Right atrium auricular region (tissue), 2 donors: ENCODE measurements at places on chromosomes 7 and 10. TPM values are rescaled to one million over a fixed set of nuclear protein-coding genes. Genes with fewer than 3 reads are reported as not detected.

DNA sequence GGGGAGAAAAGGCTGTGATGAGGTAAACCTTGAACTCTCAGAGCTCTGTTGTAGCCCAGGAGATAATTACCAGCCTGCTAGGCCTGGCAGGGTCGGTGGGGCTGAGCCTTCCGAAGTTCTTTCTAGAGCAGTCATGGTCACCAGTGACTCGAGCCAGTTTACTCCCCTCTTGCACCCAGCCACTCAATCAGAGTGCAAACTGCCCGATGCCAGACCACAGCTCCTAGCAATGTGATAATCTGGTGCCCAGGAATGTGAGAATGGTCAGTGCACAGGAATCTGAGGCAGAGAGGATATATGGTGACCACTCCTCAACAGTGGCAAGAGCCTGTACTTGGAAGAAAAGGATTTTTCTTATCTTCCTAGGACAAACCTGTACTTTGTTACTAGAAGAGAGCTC, 46.4 kb upstream of the KMT2E start:
- no peaks in the 10 kb centered on the region for H3K36me3 ChIP-seq
- peaks cover 41% of the 10 kb centered on the region for H3K4me1 ChIP-seq
- no peak overlapping the region for H3K4me3 ChIP-seq
- H3K27ac ChIP-seq: peak overlapping the region; percentile 26
- H3K27me3 ChIP-seq: no peaks in the 10 kb centered on the region
- DNase-seq: no peak

DNA sequence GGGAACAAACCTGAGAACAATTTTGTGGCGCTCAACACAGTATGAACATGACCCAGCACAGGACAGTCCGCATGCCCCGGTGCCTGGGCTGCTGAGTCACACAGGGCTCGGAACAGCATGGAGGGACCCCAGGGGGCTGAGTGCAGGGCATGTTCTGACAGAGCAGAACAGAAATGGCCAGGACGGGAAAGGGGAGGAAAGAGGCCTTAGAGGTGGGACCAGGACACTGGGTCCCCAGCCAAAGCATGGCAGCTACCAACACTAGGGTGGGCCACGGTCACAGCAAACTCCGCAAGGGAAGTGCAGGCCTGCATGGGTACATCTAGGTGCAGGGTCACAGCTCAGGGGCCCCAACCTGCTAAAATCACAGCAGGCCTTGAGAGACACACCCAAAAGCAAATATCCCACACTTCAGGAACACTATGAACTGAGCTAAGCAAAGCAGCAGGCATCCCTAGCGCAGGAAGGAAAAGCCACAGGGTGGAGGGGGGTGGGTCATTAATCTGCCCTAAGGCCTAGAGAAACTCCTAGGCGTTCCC, 5.6 kb downstream of the IMPDH1 start:
- no peak for DNase-seq
- no peak overlapping the region for H3K4me3 ChIP-seq
- peaks cover 21% of the 10 kb centered on the region for H3K36me3 ChIP-seq
- H3K27ac ChIP-seq: no peak overlapping the region
- no peaks in the 10 kb centered on the region for H3K4me1 ChIP-seq

GRCh38 chr10:24695452-24695851, 28.2 kb downstream of the ARHGAP21 start:
- H3K4me1 ChIP-seq: no peaks in the 10 kb centered on the region
- H3K27ac ChIP-seq: no peak overlapping the region
- no peak for DNase-seq
- H3K4me3 ChIP-seq: no peak overlapping the region
- H3K36me3 ChIP-seq: no peaks in the 10 kb centered on the region

DNA sequence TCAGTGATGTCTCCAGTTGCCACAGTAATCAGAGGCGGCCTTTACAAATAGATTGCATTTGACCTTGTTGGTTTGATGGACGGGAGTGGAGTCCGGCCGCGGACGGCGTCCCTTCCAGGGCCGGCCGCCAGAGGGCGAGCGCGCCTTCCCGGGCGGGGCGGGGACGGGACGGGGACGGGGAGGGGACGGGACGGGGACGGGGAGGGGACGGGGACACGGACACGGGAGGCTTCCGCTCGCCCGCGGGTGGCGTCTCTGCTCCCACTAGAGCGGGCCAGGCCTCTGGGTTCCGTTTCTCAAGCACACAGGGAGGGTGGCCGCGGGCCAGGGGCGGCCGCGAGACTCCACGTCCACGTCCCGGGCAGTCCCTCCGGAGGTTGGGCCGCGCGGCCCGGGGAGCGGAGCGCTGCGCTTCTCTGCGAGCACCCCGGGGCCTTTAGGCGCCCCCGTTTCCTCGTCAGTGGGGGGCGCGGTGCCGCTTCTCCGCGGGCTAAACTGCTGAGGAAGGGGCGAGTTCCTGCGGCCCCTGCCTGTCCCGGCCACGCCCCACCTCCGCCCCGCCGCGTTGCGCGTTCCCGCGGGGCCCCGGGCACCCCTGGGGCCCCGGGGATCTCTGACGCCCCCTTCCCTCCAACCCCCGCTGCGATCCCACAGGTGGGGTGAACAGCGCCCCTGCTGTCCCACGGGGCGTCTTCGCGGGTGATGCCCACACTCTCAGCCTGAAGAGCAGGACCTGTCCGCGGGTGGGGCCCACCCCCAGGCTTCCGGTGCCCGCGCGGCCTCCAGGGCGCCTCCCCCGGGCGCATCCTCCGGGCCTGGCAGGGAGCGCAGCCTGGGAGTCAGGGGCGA, 84.2 kb upstream of the MKI67 start:
- H3K27ac ChIP-seq: peak overlapping the region; percentile 65
- no peaks in the 10 kb centered on the region for H3K36me3 ChIP-seq
- peaks cover 13% of the 10 kb centered on the region for H3K4me1 ChIP-seq

DNA sequence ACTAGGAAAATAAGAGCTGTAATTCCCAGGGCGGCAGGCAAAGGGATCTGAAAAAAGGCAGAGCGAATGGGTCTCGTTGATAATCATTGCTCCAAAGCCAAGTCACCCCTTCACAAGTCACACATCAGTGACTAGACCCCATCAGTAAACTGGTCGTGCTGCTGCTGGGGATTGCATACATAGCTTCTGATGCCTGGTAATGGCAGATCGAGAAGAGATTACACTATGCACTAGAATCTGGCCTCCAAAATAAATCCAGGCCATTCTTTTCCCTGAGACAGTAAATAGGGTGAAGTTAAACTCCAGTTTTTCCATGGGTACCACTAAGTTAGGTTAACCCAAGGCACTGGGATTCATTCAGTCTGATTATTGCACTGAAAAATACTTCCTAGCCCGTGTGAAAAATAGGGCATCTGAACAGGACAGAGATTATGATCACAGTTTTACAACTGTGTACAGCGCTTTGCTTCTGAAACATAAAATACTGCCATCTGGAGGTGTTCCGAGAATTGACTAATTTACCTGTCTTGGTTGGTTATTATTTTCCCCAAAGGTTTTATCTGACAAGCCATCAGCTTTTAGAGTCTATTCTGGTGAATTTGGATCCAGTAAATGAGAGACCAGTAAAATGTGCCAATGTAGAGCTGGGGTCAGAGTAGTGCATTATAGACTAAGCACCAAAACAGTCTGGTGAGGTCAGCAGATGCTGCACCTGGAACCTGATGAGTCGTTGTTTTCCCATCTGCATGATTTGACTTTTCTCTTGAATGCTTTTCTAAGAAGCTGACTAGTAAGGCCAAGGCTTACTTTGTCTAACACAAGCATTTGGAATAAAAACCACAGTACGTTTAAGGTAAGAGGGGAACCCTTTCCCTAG, 82.9 kb upstream of the AFAP1L2 start:
- peaks cover 74% of the 10 kb centered on the region for H3K4me1 ChIP-seq
- peaks cover 72% of the 10 kb centered on the region for H3K36me3 ChIP-seq
- no peak overlapping the region for H3K4me3 ChIP-seq

GRCh38 chr7:1724118-1724910, 54.2 kb downstream of the ELFN1 start:
- no peak overlapping the region for H3K4me3 ChIP-seq
- no peak for DNase-seq
- H3K36me3 ChIP-seq: no peaks in the 10 kb centered on the region
- peak overlapping the region; percentile 70 for H3K27ac ChIP-seq

DNA sequence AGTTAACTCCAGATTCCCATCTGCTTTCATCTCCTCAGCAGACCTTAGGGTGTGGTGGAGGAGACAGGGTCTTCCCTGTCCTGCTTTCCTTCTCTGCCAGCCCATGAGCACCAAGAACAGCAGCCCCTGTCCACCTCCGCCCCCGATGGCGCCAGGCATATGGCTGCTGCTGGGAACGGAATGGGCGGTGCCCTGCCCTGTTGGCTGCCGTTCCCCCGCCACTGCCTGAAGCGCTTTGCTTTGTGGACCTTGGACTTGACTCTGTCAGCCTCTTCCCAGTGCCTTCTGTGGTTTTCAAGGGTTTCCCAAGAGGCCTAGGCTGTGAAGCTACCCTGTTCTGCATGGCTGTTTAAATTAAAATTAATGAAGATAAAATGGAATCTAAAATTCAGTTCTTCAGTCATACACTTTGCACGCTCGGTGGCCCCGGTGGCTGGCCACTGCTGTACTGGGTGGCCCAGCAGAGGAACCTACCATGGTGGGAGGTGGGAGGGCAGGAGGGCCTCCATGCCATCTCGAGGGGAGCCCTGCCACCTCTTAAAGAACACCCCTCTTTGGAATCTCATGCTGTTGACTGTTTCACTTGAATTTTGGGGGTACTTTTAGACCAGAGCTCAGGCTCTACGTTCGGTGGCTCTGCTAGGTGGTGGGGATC, 78.7 kb downstream of the NKX6-2 start:
- no peak overlapping the region for H3K27ac ChIP-seq
- DNase-seq: no peak
- H3K4me1 ChIP-seq: no peaks in the 10 kb centered on the region
- H3K27me3 ChIP-seq: no peaks in the 10 kb centered on the region
- H3K36me3 ChIP-seq: peaks cover 30% of the 10 kb centered on the region

GRCh38 chr10:103199488-103199887, 6.4 kb upstream of the NT5C2 start:
- no peak for DNase-seq
- H3K36me3 ChIP-seq: no peaks in the 10 kb centered on the region
- no peak overlapping the region for H3K27ac ChIP-seq
- H3K4me3 ChIP-seq: no peak overlapping the region
- H3K27me3 ChIP-seq: no peaks in the 10 kb centered on the region
- H3K4me1 ChIP-seq: no peaks in the 10 kb centered on the region

DNA sequence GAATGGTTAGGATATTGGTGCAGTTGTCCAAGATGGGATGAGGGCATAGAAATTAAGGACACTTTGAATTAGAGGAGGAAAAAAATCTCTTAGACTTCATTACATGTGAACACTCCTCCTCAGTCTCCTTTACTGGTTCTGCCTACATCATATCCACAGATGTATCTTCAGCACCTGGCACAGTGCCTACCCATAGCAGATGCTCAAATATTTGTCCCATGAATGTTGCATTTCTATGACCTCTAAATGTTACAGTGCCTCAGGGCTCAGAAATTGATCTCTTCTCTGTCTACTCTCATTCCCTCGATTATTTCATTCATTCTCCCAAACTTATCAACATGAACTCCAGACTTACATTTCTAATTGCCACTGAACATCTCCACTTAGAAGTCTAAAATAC, 17.1 kb downstream of the CNNM1 start:
- DNase-seq: no peak
- no peaks in the 10 kb centered on the region for H3K27me3 ChIP-seq
- H3K27ac ChIP-seq: no peak overlapping the region
- H3K4me1 ChIP-seq: no peaks in the 10 kb centered on the region
- no peaks in the 10 kb centered on the region for H3K36me3 ChIP-seq

The GPR146 gene
- total RNA-seq: 13.4 TPM

The RAB19 gene
- total RNA-seq: not detected

DNA sequence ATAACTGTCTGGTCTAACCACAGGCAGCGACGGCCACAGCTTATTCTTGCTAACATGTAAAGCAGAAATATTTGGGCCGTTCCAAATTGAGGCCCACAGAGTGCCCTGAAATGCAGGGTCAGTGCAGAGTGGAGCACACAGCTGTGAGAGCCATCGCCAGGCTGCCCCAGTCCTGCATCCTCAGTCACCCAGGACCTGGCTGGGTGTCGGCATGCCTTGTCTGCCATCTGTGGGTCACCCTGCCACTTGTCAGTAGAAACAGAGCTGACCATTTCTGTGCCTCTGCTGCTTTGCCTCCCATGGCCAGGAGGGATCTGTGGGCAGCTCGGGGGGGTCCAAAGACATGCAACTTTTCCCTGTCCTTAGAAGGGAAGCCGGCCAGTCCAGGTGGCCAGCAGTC, 57.3 kb upstream of the BTBD16 start:
- H3K27ac ChIP-seq: no peak overlapping the region
- no peaks in the 10 kb centered on the region for H3K4me1 ChIP-seq
- peaks cover 61% of the 10 kb centered on the region for H3K36me3 ChIP-seq

The SPDYE5 gene
- not detected for total RNA-seq

GRCh38 chr10:23314835-23315239, 29.8 kb downstream of the C10orf67 start:
- no peak overlapping the region for H3K4me3 ChIP-seq
- H3K27me3 ChIP-seq: no peaks in the 10 kb centered on the region
- no peak overlapping the region for H3K27ac ChIP-seq

- no peaks in the 10 kb centered on the region for H3K27me3 ChIP-seq
- H3K36me3 ChIP-seq: peaks cover 7% of the 10 kb centered on the region
- H3K27ac ChIP-seq: peak overlapping the region; percentile 65
- peaks cover 33% of the 10 kb centered on the region for H3K4me1 ChIP-seq
- DNase-seq: no peak
Observed at GRCh38 chr7:129739427-129739826, 127.9 kb downstream of the NRF1 start.

- DNase-seq: peak; percentile 58
- no peaks in the 10 kb centered on the region for H3K36me3 ChIP-seq
- peak overlapping the region; percentile 10 for H3K27ac ChIP-seq
- H3K27me3 ChIP-seq: no peaks in the 10 kb centered on the region
- no peak overlapping the region for H3K4me3 ChIP-seq
- H3K4me1 ChIP-seq: no peaks in the 10 kb centered on the region
Observed at GRCh38 chr10:33125522-33126517, 167.8 kb upstream of the ITGB1 start.

DNA sequence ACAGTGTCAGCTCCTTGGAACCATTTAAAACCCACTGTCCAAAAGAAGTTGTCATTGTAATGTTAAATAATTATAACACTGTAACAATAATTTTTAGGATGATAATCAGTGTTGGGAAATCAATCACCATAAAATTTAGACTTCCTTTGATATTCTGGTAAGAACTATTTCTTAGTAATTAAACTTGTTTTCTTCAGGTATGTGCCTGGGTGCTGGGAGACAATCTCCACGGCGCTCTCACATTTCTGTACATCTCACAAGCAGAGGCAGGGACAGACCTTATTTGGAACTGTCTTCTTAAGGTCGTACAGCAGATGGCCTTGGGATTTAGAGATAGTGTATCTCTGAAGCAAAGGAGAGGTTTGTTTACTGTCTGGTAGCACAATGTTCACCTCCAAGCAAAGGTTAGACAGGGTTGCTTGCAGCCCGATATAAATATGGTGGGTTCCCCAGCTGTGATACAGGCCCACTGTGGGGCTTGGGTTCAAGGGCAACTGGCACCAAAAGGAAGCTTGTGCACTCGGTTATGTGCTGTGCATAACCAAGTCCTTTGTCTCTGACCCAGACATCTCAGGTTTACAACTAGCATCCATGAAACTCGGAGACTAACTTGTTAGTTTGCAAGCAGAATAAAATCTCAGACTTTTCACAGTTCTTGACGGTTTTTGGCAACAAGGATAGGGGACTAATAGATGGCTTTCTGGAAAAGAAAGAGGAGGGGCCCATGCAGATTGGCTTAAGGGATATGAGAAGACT, 125.5 kb downstream of the RNF32 start:
- no peak overlapping the region for H3K4me3 ChIP-seq
- no peak overlapping the region for H3K27ac ChIP-seq
- no peaks in the 10 kb centered on the region for H3K27me3 ChIP-seq

- H3K27me3 ChIP-seq: no peaks in the 10 kb centered on the region
- no peak overlapping the region for H3K27ac ChIP-seq
- no peaks in the 10 kb centered on the region for H3K36me3 ChIP-seq
- peak; percentile 64 for DNase-seq
Observed at GRCh38 chr10:13272164-13272571, 27.7 kb downstream of the PHYH start.
